ENCODE measurements at places on chromosomes 3 and 15. TPM values are rescaled to one million over a fixed set of nuclear protein-coding genes. Genes with fewer than 3 reads are reported as not detected.

HYKK gene
- total RNA-seq, result not detected

SCAMP5 gene
- 5.8 TPM for total RNA-seq

- no peaks in the 10 kb centered on the region for H3K36me3 ChIP-seq
- peaks cover 9% of the 10 kb centered on the region for H3K4me1 ChIP-seq
- DNase-seq, result no peak
- H3K27ac ChIP-seq, result no peak overlapping the region
- H3K27me3 ChIP-seq, result no peaks in the 10 kb centered on the region
- H3K4me3 ChIP-seq, result no peak overlapping the region
These were observed 15.1 kb downstream of the CCDC33 start for GRCh38 chr15:74251131-74251811.

DNA sequence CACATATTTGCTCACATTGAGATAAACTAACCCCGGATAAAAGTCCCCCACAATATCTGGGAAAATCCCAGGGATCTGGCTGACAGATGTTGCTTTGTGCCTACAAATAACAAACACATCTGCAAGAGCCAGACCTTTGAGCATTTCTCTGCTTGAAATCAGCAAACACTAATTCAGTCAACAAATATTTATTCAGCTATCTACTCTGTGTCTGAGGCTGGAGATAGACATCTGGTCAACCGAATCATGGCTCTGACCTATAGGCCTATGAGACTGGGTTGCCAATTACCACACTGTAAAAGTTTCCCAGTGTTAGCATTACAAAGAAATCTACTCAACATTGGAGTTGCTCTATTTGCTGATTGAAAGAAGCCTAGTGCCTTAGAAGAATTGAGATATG is 201.1 kb upstream of the CADPS start:
- no peak overlapping the region for H3K27ac ChIP-seq
- no peak for DNase-seq
- no peaks in the 10 kb centered on the region for H3K4me1 ChIP-seq
- H3K4me3 ChIP-seq, result no peak overlapping the region
- H3K36me3 ChIP-seq, result no peaks in the 10 kb centered on the region

LCTL gene
- total RNA-seq, result not detected

GRCh38 chr3:56923526-56924224 is 121.9 kb upstream of the ARHGEF3 start:
- peaks cover 4% of the 10 kb centered on the region for H3K4me1 ChIP-seq
- H3K4me3 ChIP-seq, result no peak overlapping the region
- no peak for DNase-seq
- H3K27me3 ChIP-seq, result no peaks in the 10 kb centered on the region

DNA sequence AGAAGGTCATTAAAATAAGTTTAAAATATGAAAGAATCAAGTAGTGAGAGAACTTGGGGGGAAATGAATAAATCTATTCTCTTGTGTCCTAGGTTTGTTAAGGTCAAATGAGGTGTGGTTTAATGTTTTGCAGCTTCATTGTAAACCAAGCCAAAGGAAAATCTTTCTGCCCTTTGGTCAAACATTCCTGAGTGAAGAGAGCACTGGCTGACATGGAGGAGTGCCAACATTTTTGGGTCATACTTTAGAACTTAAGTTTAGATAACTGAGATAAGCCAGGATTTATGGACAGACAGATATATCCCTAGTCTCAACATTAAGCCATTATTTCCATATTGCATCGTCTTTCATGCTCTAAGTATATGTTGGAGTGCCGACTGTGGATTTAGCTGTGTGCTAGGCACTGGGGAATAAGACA is 66.4 kb downstream of the PTPRG start:
- H3K27ac ChIP-seq, result no peak overlapping the region
- no peaks in the 10 kb centered on the region for H3K36me3 ChIP-seq
- DNase-seq, result no peak
- no peaks in the 10 kb centered on the region for H3K27me3 ChIP-seq
- H3K4me3 ChIP-seq, result no peak overlapping the region

- peak; percentile 71 for DNase-seq
- no peaks in the 10 kb centered on the region for H3K27me3 ChIP-seq
- H3K27ac ChIP-seq, result no peak overlapping the region
- no peak overlapping the region for H3K4me3 ChIP-seq
These were observed 50.0 kb downstream of the RLBP1 start for GRCh38 chr15:89171136-89172072.

H1-8 gene
- not detected for total RNA-seq

ZNF80 gene
- total RNA-seq, result not detected

DNA sequence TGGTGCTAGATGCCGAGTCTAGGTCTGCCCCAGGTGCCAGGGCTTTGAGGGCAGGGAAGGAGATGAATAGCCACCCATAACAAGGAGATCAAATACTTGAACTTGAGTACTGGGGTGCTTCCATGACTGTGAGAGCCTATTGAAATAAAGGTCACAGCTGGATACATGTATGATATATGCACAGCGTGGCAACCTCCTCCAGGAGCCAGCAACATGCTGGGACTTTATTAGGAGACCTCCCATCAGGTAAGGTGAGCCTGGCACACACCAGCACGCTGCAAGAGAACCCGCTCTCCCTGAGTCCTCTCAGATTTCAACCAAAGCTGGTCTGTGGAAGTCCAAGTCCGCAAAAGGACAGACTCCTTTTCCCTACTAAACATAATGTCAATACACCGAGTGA is 10.5 kb upstream of the HES1 start:
- H3K27ac ChIP-seq, result no peak overlapping the region
- H3K36me3 ChIP-seq, result no peaks in the 10 kb centered on the region
- no peak overlapping the region for H3K4me3 ChIP-seq
- H3K4me1 ChIP-seq, result peaks cover 11% of the 10 kb centered on the region

DNA sequence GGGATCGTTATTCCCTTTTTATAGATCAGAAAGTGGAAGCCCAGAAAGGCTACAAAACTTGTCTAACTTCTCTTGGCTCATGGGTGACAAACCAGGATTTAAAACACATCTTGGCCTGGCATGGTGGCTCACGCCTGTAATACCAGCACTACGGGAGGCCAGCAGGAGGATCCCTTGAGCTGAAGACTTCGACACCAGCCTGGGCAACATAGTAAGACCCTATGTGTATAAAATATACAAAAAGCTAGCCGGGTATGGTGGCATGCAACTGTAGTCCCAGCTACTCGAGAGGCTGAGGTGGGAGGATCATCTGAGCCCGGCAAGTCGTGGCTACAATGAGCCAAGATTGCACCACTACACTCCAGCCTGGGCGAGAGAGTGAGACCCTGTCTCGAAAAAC is 479.1 kb downstream of the MAGI1 start:
- H3K4me1 ChIP-seq, result peaks cover 12% of the 10 kb centered on the region
- no peak for DNase-seq
- no peaks in the 10 kb centered on the region for H3K36me3 ChIP-seq
- H3K4me3 ChIP-seq, result no peak overlapping the region
- H3K27me3 ChIP-seq, result no peaks in the 10 kb centered on the region

TMC3 gene
- total RNA-seq, result not detected

GRCh38 chr3:172052405-172052804 is 13.0 kb downstream of the FNDC3B start:
- no peaks in the 10 kb centered on the region for H3K36me3 ChIP-seq
- no peak overlapping the region for H3K27ac ChIP-seq
- H3K4me3 ChIP-seq, result no peak overlapping the region
- no peaks in the 10 kb centered on the region for H3K27me3 ChIP-seq

- no peaks in the 10 kb centered on the region for H3K36me3 ChIP-seq
- no peak overlapping the region for H3K27ac ChIP-seq
- H3K4me3 ChIP-seq, result no peak overlapping the region
- DNase-seq, result no peak
- H3K27me3 ChIP-seq, result no peaks in the 10 kb centered on the region
These were observed 62.8 kb upstream of the GATA2 start for GRCh38 chr3:128555841-128556240.

DNA sequence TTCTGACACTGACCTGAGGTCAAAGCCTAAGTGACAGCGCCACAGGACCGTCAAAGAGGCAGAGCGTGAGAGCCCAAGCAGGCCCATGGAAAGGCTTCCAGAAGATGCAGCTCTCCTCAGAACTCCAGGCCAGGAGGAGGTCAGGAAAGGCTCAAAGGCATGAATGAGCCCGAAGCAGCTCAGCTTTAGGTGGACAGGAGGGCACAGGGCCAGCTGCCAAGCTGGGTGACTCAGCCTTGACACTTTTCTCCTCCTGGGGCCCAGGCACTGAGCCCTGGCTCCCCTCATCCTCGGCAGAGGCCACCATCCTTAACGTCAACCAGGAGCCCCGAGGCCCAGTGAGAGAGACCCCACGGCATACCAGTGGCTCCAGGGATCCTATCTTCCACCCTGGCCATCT is 62.9 kb downstream of the ADCY5 start:
- no peaks in the 10 kb centered on the region for H3K27me3 ChIP-seq
- H3K4me1 ChIP-seq, result no peaks in the 10 kb centered on the region
- no peak for DNase-seq

DNA sequence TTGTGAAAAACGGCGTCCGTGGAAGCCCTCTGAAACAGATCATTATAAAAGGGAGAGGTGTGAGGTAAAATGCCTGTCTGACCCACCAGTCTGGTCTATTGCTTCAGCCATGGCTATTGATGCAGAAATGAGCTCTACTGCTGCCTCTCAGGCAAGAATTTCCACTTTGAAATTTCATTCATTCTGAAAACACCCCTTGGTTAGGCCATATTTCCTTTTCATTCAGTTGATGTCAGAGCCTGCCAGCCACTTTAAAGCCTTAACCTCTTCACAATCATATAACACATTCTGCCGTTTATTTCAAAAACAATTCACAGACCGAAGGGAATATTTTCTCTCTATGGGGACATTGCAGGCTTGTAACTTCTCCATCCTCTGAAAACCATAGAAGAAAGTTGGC is 71.9 kb downstream of the FOXB1 start:
- no peaks in the 10 kb centered on the region for H3K4me1 ChIP-seq
- H3K4me3 ChIP-seq, result no peak overlapping the region
- no peaks in the 10 kb centered on the region for H3K27me3 ChIP-seq

TOPBP1 gene
- 59.8 TPM for total RNA-seq

C3orf85 gene
- not detected for total RNA-seq

GRCh38 chr3:138206196-138206595 is 19.1 kb downstream of the ARMC8 start:
- peaks cover 5% of the 10 kb centered on the region for H3K4me1 ChIP-seq
- no peaks in the 10 kb centered on the region for H3K27me3 ChIP-seq
- H3K4me3 ChIP-seq, result no peak overlapping the region
- H3K36me3 ChIP-seq, result no peaks in the 10 kb centered on the region
